Activated naive CD4-positive, alpha-beta T cell treated with anti-CD3 and anti-CD28 coated beads, Interleukin-2, amount 10 ng/mL, durations not matched to agents 7 days and 5 days (primary cell): ENCODE measurements at places on chromosomes 4 and X.

DNA sequence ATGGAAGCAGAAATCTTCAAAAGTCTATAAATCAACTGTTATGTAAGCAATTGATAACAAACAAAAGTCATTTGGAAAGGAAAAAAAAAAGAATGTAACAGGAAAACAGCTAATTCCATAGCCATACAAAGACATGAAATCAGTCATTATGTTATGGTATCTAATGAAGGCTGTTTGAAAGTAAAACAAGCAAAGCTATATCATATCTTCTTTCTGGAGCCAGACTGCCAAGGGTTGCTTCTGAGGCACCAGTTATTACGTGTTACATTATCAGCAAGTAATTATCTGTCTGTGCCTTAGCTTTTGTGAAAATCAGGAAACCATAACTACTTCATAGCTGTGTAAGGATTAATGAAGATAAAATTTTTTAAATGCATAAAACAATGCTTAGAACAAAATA lies 480.2 kb downstream of the FAT4 start:
- DNase-seq: no peak

- no peak for DNase-seq
Measured at GRCh38 chr4:31043382-31044062, 323.4 kb downstream of the PCDH7 start.

- no peak for DNase-seq
Measured at GRCh38 chrX:101744085-101744484, 84.4 kb upstream of the ARMCX2 start.

GRCh38 chrX:54180403-54180802 lies 2.7 kb downstream of the FAM120C start:
- DNase-seq: no peak

DNA sequence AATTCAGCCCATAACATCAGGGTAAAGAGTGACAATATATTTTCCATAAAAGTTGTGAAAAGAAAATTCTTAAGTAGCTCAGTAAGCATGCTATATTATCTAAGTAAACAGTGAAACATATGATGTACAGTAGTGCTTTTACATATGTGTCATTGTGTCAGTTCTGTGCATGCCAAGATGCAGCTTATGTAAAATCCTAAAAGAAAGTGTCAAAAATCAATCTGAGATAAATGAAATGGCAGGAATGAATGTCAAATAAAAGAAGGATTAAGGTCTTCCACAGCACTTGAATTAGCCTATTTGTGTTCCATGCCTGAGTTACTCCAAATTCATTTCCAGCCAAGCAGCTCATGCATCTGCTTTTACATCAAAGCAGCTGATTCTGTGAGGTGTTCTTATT lies 452.7 kb upstream of the HS3ST1 start:
- DNase-seq: no peak

GRCh38 chr4:176964116-176964691 lies 171.5 kb upstream of the VEGFC start:
- DNase-seq: no peak
